ENCODE measurements at places on chromosomes 5 and 9. TPM values are rescaled to one million over a fixed set of nuclear protein-coding genes. Genes with fewer than 3 reads are reported as not detected.

ANGPTL2 gene
- total RNA-seq = 78.1 TPM

DNA sequence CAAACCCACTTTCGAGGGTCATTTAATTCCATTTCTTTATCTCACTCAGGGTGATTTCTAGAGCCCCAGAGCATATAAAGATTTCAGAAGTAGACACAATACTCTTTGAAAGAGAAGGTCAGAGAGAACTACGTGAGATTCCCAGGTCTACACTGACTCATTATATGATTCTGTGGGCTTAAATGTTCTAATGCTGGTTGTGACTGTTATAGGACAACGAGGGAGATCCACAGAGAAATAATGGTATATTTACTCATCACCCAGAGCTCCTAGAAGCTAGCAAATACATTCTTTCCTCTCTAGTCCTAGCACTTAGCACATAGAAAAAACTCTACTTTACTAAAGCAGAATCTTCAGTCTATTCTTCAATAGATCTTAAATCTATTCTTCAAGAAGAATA lies 39.4 kb upstream of the GRAMD2B start:
- no peak for DNase-seq

GRCh38 chr5:18420711-18421110 lies 786.5 kb downstream of the TAF11L14 start:
- DNase-seq = no peak

ISOC1 gene
- total RNA-seq = 35.7 TPM

DNA sequence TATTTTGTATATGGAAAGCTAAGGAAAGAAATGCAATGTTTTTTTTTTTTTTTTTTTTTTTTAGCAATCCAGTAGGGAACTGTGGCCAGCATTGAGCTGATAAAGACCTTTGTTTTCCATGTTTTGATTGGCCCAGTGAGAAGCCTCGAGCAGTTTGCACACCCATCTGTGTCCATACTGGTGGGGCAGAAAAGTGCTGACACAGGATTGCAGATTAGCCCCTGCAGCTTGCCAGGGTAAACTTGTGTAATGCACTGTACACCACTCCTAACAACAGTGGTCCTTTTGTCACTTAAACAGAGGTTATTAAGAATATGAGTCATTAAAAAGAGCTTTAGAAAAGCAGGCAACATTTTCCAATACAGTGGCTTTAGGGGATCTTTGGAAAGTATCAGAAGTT lies 132.8 kb upstream of the CDKN2B start:
- DNase-seq = no peak

PIK3R1 gene
- 70.6 TPM for total RNA-seq

GRCh38 chr9:21982861-21983560 lies 11.2 kb downstream of the CDKN2A start:
- DNase-seq = no peak

- peak; percentile 41 for DNase-seq
These were observed 326.8 kb downstream of the BNC2 start for GRCh38 chr9:16543686-16544085.

GRCh38 chr5:95486191-95486590 lies 68.6 kb downstream of the SKIC3 start:
- no peak for DNase-seq

- no peak for DNase-seq
These were observed 235.0 kb downstream of the ACTL7B start for GRCh38 chr9:108620767-108621166.

DNA sequence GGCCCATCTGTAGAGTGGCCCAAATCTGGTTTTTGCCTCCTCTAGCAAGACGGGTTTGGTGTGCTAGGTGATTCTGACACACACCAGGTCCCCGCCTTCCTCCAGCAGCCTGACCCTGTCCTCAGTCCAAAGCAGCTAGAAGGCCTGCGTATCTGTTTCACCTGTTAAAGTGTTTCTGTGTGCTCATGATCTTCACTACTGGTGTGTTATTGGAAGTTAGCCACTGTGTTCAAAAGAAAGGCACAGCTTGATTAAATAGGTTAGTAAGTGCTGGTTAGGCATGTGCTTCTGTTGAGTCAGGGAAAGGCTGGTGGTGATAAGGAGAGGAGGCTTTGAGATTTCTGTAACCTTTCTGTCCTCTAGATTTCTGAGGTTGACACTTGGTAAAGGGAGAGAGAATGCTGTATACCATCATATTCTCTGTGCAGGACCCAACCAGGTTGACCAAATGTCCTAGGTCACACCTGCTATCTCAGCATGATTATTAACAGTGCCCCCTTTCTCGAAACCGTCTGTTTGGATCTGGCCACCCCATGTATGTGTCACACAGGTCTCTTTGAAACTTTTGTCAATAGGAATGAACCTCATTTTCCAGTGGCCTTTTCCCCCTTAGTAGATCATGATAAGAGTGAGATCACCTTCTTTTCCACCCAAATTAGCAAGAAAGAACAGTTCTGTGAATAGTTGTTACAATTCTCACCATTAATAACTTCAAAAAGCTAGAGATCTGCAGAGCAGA lies 58.8 kb downstream of the ARHGAP26 start:
- DNase-seq = no peak

DNA sequence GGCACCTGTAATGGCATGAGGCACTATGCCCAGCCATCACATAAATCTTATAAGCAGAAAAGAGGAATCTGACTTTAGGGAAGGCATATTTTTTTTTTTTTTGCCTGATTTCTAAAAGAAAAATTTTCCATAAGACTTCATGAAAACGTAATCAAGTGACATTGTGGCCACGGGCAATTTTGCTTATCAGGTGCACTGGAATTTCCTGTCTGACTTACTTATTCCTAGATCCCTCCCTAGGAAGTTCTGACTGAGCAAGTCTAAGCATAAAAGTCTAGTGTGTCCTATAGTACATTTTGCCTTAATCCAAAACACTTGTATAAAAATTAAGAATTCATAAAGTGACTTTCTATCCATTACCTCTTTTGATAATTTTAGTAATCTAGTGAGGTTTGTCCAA lies 12.5 kb downstream of the C5orf46 start:
- DNase-seq = no peak

HARS2 gene
- total RNA-seq = 24.8 TPM

DNA sequence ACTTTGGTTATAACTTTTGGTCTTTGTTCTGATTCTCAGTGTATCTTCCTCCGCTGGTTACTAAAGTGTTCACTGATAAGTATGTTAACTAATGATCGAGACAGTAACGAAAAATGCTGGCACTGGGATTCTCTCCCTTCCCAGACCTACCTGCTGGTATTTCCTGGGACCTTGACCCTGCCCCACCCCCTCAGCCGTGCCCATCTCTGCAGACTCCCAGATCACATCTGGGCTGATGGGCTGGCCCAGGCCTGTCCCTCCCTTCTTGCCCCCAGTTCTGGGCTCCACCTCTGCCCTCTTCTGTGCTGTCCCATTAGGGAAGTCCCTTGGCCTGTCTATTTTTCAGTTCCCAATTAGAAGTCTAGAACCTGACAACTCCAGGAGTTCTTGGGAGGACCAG lies 46.9 kb downstream of the NEURL1B start:
- DNase-seq = no peak

- DNase-seq = no peak
These were observed 299.4 kb downstream of the PSAT1 start for GRCh38 chr9:78596346-78596745.

VLDLR gene
- 60.1 TPM for total RNA-seq

DNA sequence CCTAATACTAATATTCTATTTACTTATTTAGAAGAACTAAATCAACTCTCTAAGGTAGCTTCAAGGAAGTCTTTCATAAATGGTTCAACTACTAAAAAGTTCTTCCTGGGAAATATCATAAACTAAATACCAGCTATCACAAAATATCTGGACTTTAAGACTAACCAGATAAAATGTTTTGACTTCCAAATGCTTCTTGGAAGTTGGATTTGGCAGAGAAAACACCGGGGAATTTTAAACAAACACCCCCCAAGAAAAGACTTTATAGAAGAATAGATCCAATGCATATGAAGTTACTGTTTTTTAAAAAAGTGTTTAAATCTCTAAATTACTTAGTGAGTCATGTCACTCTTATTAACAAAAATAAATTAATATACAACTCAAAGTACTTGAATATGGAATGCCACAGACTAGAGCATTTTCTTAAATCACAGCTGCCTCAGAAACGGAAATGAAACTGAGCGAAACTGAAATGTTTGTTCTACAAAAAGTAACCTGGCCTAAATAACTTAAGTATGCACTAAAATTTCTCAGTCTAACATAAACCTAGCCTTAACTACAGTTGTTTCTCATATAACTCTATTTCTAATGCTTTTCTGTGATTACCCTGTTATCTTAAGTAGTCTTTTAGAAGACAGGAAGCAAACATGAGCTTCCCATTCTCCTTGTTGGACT lies 6.8 kb downstream of the ABCA1 start:
- DNase-seq = no peak
